ENCODE measurements at places on chromosomes 3 and 15.

DNA sequence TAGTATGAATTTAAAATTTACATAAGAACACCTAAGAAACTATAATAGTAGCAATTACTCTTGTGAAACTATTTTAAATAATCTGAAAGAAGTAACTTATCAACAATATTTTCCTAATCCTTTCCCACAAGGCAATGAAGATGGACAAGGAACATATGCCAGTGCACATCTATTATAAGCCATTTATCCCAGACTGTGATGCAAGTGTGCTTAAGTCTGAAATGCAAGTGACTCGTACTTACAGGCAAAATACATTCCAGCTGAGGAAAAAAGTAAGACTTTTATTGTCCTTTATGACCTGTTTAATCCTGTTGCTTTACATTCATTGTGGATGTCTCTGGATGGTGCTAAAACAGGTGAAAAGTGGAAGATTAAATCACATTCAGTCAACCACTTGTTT, 709.4 kb downstream of the ZNF385D start:
- no peak for DNase-seq

- DNase-seq = no peak
Observed at GRCh38 chr15:81087694-81088093, 46.4 kb upstream of the CFAP161 start.

DNA sequence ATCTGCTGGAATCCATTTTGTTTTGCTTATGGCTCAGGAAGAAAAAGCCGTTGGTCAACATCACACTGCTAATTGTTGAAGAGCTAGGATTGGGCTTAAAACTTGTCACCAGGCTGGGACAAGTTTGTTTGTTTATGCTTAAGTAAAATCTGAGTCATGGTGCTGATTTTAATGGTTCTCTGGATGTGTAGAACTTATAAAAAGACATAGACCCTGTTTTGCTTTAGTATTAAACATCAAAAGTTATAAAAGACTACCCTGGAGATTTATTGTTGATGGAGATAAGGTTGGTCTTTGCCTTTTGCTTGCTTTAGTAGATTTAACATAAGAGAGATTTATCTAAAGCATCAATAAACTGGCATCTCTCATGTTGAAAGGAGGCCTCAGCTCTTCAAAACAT, 348.2 kb upstream of the GOLIM4 start:
- DNase-seq = no peak

GRCh38 chr3:13042127-13042701, 31.0 kb downstream of the IQSEC1 start:
- DNase-seq = no peak

Measured in stimulated activated CD4-positive, alpha-beta T cell treated with anti-CD3 and anti-CD28 coated beads, Interleukin-4, amount 100 ng/mL, for 24 hours (primary cell).